ENCODE measurements at places on chromosomes 13 and 19. TPM values are rescaled to one million over a fixed set of nuclear protein-coding genes. Genes with fewer than 3 reads are reported as not detected.

DNA sequence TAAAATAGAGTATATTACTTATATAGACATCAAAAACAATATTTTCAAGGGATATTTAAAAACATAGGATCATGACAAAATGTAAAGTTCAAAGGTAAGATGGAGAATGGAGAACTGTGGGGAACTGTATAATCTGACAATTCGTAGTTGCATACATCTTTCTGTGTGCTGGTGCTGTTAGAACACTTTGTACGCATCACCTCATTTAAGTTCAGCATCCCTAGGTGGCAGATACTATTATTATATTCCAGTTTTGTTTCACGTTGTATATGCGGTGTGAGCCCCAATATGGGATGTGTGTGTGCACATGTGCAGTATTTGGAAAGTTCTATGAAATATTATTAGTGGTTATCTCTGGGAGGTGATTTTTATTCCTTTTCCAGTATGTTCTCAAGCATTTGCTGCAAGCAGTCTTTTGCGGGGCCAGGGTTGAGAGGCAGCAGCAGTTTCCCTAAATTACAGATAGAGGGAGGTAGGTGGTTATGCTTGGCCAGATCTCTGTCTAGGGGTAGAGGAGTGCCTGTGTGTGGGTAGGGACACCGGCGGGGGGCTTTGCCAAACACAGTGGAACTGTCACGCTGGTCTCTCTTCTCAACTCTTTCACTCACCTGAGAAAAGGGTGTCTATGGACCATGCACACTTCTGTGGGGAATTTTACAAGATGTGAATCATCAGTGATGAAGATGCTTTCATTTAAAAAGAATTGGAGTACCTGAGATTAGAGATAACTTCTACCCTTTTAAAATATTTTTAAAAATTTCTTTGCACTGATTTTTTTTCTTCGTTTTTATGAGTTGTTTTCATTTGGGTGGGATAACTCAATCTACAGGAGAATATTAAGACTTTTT, 55.6 kb upstream of the ALOX5AP start:
- peak; percentile 19 for DNase-seq
- no peak overlapping the region for H3K4me3 ChIP-seq
- no peaks in the 10 kb centered on the region for H3K4me1 ChIP-seq
- H3K27me3 ChIP-seq, result no peaks in the 10 kb centered on the region
- no peaks in the 10 kb centered on the region for H3K36me3 ChIP-seq

GRCh38 chr19:10640361-10640760, 13.8 kb upstream of the ILF3 start:
- H3K36me3 ChIP-seq, result no peaks in the 10 kb centered on the region
- no peak overlapping the region for H3K27ac ChIP-seq
- no peak overlapping the region for H3K4me3 ChIP-seq
- DNase-seq, result no peak
- H3K27me3 ChIP-seq, result no peaks in the 10 kb centered on the region
- H3K4me1 ChIP-seq, result no peaks in the 10 kb centered on the region

PPP1R12C gene
- total RNA-seq, result 36.7 TPM

- H3K27me3 ChIP-seq, result no peaks in the 10 kb centered on the region
- no peak overlapping the region for H3K27ac ChIP-seq
- no peak for DNase-seq
- H3K4me1 ChIP-seq, result no peaks in the 10 kb centered on the region
- H3K4me3 ChIP-seq, result no peak overlapping the region
Measured at GRCh38 chr13:113874579-113875428, 10.9 kb upstream of the GAS6 start.

IRS2 gene
- 21.1 TPM for total RNA-seq

DNA sequence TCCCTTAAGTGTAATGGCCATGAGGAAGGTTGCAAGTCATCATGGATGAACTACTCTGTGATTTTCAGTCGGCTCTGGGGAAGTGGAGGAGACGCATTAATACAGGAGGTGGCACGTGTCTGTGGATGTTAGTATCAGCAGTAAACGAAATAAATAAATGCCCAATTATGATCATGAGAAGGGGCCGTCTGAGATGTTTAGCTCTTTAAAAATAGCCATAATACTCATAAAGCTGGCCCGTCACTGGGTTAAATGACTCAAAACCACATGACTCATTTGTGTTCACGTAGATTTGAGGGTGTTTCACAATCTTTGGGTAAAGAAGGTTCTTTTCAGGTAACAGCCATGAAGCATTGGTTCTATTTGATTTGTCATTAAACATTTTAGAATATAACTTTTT, 620.6 kb downstream of the GPC6 start:
- no peaks in the 10 kb centered on the region for H3K27me3 ChIP-seq
- H3K27ac ChIP-seq, result no peak overlapping the region
- DNase-seq, result no peak
- H3K4me3 ChIP-seq, result no peak overlapping the region
- no peaks in the 10 kb centered on the region for H3K4me1 ChIP-seq
- H3K36me3 ChIP-seq, result no peaks in the 10 kb centered on the region

PGLYRP2 gene
- 135 TPM for total RNA-seq

GRCh38 chr13:99774644-99775043, 196.9 kb downstream of the ZIC5 start:
- DNase-seq, result no peak
- H3K4me1 ChIP-seq, result no peaks in the 10 kb centered on the region
- H3K4me3 ChIP-seq, result no peak overlapping the region
- H3K36me3 ChIP-seq, result no peaks in the 10 kb centered on the region
- H3K27me3 ChIP-seq, result no peaks in the 10 kb centered on the region

IL11 gene
- total RNA-seq, result not detected

GRCh38 chr13:95335667-95336066, 34.4 kb upstream of the ABCC4 start:
- no peak overlapping the region for H3K4me3 ChIP-seq

- H3K27ac ChIP-seq, result no peak overlapping the region
- no peaks in the 10 kb centered on the region for H3K27me3 ChIP-seq
- H3K36me3 ChIP-seq, result no peaks in the 10 kb centered on the region
- DNase-seq, result no peak
- no peaks in the 10 kb centered on the region for H3K4me1 ChIP-seq
- H3K4me3 ChIP-seq, result no peak overlapping the region
Measured at GRCh38 chr13:59898066-59898465, 265.7 kb downstream of the DIAPH3 start.

DNA sequence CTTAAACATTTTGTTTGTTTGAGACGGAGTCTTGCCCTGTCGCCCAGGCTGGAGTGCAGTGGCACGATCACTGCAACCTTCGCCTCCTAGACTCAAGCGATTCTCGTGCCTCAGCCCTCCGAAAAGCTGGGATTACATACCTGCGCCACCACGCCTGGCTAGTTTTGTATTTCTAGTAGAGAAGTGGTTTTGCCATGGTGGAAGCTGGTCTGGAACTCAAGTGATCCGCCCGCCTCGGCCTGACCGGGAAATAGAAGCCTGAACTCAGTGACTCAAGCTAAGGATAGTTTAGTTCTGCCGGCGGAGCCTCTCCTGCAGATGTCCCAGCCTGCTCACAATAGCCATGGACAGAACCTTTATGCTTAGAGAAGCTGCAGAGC, 53.0 kb upstream of the ZNF254 start:
- peak overlapping the region; percentile 83 for H3K27ac ChIP-seq
- peaks cover 34% of the 10 kb centered on the region for H3K4me1 ChIP-seq
- peak; percentile 58 for DNase-seq

GRCh38 chr13:92767468-92767867, 459.1 kb upstream of the GPC6 start:
- H3K4me3 ChIP-seq, result no peak overlapping the region
- H3K27me3 ChIP-seq, result no peaks in the 10 kb centered on the region
- H3K4me1 ChIP-seq, result no peaks in the 10 kb centered on the region
- H3K36me3 ChIP-seq, result no peaks in the 10 kb centered on the region

APC2 gene
- 0.06 TPM for total RNA-seq

CALR3 gene
- total RNA-seq, result not detected

DNA sequence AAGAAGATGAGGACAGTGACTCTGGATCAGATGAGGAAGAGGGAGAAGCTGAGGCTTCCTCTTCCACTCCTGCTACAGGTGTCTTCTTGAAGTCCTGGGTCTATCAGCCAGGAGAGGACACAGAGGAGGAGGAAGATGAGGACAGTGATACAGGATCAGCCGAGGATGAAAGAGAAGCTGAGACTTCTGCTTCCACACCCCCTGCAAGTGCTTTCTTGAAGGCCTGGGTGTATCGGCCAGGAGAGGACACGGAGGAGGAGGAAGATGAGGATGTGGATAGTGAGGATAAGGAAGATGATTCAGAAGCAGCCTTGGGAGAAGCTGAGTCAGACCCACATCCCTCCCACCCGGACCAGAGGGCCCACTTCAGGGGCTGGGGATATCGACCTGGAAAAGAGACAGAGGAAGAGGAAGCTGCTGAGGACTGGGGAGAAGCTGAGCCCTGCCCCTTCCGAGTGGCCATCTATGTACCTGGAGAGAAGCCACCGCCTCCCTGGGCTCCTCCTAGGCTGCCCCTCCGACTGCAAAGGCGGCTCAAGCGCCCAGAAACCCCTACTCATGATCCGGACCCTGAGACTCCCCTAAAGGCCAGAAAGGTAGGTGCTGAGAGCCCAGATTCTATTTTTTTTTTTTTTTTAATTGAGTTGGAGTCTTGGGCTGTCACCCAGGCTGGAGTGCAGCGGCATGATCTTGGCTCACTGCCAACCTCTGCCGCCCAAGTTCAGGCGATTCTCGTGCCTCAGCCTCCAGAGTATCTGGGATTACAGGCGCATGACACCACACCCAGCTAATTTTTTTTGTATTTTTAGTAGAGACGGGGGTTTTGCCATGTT, 2.3 kb downstream of the PPP1R15A start:
- H3K4me3 ChIP-seq, result peak overlapping the region; percentile 73
- H3K36me3 ChIP-seq, result no peaks in the 10 kb centered on the region
- peaks cover 16% of the 10 kb centered on the region for H3K4me1 ChIP-seq
- DNase-seq, result no peak
- no peaks in the 10 kb centered on the region for H3K27me3 ChIP-seq

ERCC5 gene
- total RNA-seq, result 29.3 TPM

DNA sequence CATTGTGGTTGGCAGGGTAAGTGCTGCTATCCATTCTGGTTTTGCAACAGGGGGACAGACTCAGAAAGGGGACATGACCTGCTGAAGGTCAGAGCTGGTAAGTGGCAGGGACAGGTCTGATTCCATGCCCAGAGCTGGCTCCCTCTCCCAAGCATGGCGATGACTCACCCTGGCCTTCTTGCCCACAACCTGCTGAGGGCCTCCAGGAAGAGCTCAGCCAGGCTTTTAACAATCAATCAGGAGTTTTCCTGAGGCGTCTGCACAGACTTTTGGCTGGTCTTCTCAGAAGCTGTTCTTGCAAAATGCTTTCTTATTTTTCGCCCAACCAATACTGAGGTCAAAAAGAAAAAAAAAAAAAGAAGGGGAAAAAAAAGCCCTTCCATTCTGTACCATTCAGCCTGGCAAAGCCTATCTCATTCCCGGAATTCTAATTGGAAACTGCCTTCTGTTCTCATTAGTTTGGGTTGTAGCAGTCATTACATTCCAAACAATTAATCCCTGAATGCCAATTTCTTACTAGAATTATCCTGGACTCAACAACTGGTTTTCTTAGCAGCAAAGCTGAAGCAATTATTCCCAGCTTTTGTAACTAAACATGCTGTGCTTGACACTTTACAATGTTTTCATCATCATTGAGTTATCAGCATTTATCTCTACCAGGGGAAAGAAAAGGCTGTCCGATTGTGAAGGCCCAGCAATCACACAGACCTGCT, 17.7 kb downstream of the SIAH3 start:
- H3K4me1 ChIP-seq, result no peaks in the 10 kb centered on the region
- H3K36me3 ChIP-seq, result no peaks in the 10 kb centered on the region
- H3K27me3 ChIP-seq, result no peaks in the 10 kb centered on the region
- DNase-seq, result peak; percentile 41
- H3K27ac ChIP-seq, result no peak overlapping the region
- H3K4me3 ChIP-seq, result no peak overlapping the region

DNA sequence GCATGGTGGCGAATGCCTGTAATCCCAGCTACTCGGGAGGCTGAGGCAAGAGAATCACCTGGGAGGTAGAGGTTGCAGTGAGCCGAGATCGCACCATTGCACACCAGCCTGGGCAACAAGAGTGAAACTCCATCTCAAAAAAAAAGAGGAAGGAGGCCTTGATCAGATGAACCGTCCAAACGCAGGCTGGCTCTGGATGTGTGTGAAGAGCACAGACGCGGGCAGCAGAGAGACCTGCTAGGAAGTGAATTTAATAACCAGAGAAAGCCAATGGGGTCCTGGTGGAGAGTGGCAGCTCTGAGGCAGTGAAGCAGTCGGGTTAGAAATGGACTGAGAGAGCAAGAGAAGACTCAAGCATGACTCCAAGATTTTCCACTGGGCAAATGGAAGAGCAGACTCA, 136.5 kb downstream of the RNF17 start:
- no peak for DNase-seq
- H3K4me1 ChIP-seq, result no peaks in the 10 kb centered on the region
- H3K4me3 ChIP-seq, result no peak overlapping the region

GRCh38 chr13:82747291-82747690, 1135.0 kb downstream of the SLITRK1 start:
- no peak overlapping the region for H3K27ac ChIP-seq
- H3K4me3 ChIP-seq, result no peak overlapping the region
- H3K4me1 ChIP-seq, result no peaks in the 10 kb centered on the region
- no peaks in the 10 kb centered on the region for H3K36me3 ChIP-seq

GRCh38 chr13:20550799-20551198, 16.2 kb upstream of the IFT88 start:
- H3K27me3 ChIP-seq, result no peaks in the 10 kb centered on the region
- H3K36me3 ChIP-seq, result no peaks in the 10 kb centered on the region
- no peak overlapping the region for H3K27ac ChIP-seq

TMEM59L gene
- not detected for total RNA-seq

DNA sequence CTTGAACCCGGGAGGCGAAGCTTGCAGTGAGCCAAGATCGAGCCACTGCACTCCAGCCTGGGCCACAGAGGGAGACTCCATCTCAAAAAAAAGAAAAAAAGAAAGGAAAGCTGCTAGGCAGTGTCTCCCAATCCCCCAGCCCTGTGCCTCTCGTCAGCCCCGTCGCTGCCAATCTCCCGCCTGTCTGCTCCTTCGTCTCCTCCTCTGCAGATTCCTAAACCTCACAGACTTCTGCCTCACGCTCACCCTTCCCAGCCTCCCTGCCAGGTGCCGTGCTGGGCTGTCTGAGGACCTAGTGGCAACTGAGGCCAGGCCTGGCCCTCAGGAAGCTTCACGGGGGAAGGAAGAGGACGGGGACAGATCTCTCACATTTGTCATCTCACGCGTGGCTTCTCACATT, 21.5 kb downstream of the DPF1 start:
- no peaks in the 10 kb centered on the region for H3K36me3 ChIP-seq
- H3K27ac ChIP-seq, result no peak overlapping the region
- no peak for DNase-seq
- H3K4me3 ChIP-seq, result no peak overlapping the region

All from right lobe of liver (tissue), 6 donors.